Esophagus muscularis mucosa (tissue), 4 donors: ENCODE measurements at places on chromosomes 13 and 19. TPM values are rescaled to one million over a fixed set of nuclear protein-coding genes. Genes with fewer than 3 reads are reported as not detected.

Gene NCAN
- total RNA-seq = 0.17 TPM

DNA sequence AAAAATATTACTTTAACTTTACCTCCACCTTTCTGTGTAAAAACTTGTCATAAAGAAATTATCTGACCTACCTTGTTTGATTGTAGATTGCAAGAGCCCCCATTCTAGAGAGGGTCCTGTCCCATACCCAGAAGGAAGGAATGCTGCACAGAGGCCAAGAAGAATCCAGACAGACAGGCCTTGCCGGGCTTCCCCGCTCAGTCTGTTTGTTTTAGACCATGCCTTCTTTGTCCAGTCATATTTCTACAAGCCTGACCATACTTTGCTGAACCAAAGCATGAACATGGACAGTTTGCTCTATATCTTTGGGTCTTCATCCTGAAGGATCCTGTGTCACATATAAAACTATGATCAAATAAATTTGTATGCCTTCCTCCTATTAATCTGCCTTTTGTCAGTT lies 95.8 kb upstream of the MYCBP2 start:
- DNase-seq = no peak

GRCh38 chr13:104246955-104247354 lies 1180.7 kb upstream of the SLC10A2 start:
- DNase-seq = no peak

GRCh38 chr19:57436417-57436816 lies 1.3 kb downstream of the ZNF749 start:
- no peak for DNase-seq

- no peak for DNase-seq
Measured at GRCh38 chr13:55999709-56000108, 1141.0 kb upstream of the PRR20A start.

DNA sequence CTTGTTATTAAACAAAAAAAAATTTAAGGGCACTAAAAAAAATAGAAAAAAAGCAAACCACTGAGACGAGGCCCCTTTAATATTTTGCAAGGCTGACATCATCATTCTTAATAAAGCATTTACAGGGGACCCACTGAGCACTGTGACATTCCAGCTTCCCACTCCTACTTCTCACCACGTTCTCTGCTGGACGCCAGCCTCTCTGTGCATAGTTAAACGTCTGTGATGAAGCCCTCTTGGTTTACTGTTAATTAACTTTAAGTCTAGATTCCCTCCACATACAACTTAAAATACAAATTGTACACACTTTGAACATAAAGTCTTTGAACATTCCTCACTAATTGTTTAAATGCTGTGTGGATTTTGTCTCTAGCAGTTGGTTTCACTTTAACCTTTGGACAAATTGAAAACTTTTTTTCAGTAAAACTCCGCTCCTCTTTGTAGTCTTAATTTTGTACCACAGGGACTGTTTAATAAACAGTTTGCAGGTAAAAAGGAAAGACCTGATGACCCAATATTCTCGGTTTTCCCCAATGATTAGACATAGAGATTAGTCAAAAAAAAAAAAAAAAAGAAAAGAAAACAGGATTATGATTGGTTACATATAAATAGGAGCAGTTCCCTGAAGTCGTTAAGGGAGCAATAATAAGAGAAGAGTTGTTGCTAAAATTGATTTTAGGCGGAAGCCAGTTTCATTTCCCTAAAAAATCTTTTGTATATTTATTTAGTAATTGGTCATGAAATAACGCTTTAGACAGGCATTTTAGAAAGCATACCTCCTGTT lies 219.8 kb downstream of the MZT1 start:
- no peak for DNase-seq

Gene SHANK1
- total RNA-seq = 0.42 TPM

- no peak for DNase-seq
Measured at GRCh38 chr19:42469311-42470235, 26.8 kb upstream of the CXCL17 start.

GRCh38 chr13:47004027-47004426 lies 107.2 kb upstream of the HTR2A start:
- no peak for DNase-seq

Gene KIR2DL3
- total RNA-seq = not detected
